ENCODE measurements at places on chromosomes 7 and 10.

GRCh38 chr7:3092468-3092867, 48.8 kb upstream of the CARD11 start:
- no peak for DNase-seq

DNA sequence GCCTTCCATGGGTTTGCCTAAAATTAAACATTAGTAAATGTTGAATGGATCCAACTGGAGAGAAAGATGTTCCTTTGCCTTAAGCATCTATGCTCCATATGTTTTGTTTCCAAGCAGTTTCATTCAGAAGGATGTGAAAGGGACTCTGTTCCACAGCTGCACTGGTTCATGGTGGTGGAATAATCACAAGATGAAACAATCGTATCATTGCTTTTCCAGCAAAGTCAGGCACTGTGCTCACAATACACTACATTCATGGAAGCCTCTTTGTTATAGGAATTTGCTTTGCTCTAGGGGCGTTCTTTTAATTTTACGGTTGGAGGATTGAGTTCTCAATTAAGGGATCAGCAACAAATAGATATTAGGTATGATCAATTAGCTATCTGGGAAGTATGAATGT, 33.8 kb downstream of the RAMP3 start:
- no peak for DNase-seq

DNA sequence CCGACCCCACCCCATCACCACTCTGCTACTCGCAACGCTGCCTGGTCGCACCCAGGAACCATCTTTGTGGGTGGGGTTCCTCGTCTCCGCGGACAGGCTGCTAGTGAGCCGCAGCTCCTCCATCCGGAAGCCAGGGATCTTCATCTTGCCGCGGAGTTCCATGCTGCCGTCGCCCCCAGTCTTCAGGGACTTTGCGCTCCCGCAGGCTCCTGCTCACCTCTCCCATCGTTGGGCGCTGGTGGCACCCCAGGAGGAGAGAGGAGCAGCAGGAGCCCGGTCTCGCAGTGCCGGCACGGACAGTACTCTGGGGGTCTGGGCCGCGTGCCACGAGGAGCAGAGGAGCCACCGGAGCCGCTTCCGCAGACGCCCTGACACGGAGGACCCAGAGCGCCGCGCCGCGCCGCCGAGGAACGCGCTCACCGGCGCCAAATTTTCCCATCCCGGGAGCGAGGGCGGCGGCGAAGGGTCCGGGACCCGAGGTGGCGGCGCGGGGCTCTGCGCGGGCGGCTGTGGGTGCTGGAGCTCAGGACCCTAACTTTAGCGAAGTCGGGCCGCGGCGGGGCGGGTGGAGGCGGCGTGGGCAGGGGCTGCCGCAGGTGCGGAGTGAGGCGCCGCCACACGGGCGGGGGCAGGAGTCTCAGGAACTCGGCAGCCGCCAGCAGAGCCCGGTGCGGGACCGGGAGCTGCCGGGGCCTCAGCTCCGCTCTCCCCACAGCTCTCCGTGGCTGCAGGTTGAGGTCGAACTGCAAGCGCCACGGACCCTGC, 750.1 kb upstream of the SORCS1 start:
- no peak for DNase-seq

GRCh38 chr7:92621026-92621540, 30.9 kb upstream of the FAM133B start:
- peak; percentile 77 for DNase-seq

DNA sequence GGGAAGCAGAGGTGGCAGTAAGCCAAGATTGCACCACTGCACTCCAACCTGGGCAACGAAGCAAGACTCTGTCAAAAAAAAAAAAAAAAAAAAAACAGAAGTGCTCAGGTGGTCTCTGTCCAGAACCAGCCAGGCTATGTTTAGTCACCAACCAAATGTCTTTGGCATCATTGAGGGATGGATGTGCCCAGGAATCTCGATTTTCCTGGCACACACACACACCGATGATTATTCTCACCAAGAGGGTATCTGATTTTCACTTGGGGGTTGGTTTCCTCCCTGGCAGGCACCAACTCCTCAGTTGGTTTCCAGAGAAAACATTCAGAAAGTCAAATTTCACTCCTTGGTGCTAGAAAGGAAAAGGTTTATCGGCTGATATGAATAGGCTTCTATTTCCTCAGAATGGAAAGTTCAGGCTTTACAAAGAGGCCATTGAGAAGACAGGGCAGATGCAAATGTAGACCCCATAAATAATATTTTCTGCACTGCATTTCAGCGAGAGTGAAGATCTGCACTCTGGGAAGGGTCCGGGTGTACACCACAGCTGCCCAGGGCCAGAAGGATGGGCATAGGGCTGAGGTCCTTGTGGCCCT, 154.8 kb downstream of the TNS3 start:
- DNase-seq: no peak

DNA sequence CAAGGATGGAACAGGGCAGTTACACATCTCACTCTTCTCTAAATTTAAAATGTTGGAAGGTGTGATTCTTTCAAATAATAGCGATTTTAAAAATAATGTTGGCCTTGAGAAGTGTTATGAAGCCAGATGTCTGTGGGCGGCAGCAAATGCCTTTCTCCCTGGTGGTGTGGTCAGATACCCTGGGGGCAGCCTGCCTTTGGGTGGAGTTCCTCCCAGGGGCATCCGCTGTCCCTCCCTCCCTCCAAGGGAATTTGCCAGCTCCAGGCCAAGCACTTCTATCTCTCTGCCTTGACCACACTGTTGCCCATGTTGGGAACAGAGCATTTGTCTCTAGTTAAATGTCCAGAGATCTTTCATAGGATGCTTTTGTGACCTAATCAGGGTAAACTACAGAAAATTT, 121.4 kb downstream of the POU6F2 start:
- no peak for DNase-seq

- DNase-seq: no peak
Measured at GRCh38 chr7:24192691-24193090, 91.3 kb upstream of the NPY start.

GRCh38 chr10:86375204-86375603, 8.6 kb upstream of the GRID1 start:
- no peak for DNase-seq

Measured in SJSA1 (cell line).